Left hindlimb (tissue), 1 donor: ENCODE measurements at places on chromosomes 7 and 10.

DNA sequence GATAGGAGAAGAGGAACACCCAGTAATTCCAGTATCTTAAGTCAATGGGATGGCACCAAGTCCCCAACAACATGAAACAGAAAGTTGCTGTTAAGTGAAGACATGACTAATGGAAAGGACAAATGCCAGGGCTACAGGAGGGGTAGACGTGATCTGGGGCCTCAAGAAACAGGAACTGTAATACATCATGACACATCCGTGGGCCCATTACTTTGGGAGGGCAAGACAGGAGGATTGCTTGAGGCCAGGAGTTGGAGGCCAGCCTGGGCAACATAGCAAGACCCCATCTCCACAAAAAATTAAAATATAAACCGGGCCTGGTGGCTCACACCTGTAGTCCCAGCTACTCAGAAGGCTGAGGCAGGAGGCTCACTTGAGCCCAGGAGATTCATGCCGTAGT, 408.6 kb upstream of the PRKCQ start:
- DNase-seq = no peak

DNA sequence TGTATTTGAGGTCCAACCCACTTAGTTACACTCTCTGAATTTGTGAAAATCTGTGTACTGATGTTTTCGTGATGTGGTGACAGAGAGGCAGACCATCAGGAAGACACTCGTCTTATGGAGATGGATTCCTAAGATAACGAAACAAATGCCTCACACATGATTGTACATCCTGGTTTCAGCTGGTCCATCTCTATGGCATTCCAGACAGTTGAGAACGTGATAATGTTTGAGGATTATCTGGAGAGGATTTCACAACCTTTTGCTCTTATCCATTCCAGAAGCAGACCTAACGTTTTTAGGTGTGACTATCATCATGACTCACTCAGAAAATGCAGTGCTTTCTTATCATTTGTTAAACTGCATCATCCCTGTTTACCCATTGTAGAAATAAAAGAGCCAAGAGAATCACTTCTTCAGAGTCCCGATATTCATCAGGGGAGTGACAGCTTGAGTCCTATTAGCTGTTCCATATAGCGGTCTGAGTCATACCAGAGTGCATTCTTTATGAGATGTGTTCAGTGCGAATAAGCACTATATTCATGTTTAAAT, 74.5 kb downstream of the BMPER start:
- DNase-seq = no peak

DNA sequence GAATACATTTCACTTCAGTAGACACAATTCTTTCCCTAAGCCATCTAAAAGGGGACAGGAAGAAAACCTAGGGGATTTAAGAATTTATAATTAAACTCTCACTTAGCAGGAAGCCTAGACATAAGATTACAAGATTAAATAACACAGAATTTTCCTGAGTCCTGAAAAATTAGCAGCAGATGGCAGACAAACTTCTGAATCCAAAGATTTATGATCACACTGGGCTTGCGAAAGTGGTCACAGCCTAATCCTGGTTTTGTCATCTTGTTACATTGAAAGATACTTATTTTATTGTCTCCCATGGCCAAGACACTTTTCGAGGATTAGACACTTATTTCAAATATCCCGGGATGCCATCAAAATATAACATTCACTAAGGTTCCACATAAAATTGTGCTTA, 2.9 kb downstream of the ERLIN1 start:
- no peak for DNase-seq

- no peak for DNase-seq
Measured at GRCh38 chr10:111656066-111656465, 527.5 kb downstream of the GPAM start.

DNA sequence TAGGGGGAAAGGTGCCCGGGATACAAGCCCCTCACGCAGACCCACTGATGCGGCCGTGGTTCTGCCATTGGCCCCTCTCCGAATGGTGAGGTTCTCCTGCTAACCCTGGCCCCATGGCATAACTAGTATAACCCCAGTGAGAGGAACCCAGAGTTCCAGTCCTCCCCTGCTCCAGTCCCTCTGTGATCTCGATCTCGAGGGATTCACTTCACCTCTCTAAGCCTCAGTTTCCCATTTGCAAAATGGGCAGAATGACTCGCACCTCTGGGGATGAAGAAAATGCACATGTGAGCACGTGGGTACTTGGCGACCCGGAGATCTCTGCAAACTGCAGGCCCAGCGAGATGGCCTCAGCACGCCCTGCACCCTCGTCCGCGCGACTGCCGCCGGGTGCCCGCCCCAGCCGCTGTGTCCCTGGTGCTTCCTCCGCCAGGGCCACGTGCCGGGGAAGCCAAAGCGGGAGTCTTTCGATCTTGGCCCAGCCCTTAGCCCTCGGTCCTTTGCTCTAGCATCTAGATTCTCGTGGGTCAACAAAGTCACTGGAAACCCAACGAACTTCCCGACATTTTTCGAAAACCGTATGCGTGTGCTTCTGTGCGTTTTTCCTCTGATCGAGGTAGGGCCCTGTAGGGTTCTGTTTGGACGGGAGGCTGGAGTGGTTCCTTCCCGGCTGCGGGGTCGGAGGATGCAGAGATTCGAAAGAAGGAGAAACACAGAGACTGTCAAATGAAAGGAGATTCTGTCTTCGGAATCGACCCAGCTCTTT, 169.8 kb downstream of the UBE2H start:
- DNase-seq = no peak

- DNase-seq = peak; percentile 15
Measured at GRCh38 chr7:2582006-2582735, 23.4 kb downstream of the IQCE start.

GRCh38 chr7:92517631-92518030, 10.7 kb downstream of the PEX1 start:
- DNase-seq = no peak

GRCh38 chr7:36945612-36946400, 221.5 kb upstream of the AOAH start:
- DNase-seq = no peak

- no peak for DNase-seq
Measured at GRCh38 chr7:47782792-47783191, 165.5 kb downstream of the PKD1L1 start.

DNA sequence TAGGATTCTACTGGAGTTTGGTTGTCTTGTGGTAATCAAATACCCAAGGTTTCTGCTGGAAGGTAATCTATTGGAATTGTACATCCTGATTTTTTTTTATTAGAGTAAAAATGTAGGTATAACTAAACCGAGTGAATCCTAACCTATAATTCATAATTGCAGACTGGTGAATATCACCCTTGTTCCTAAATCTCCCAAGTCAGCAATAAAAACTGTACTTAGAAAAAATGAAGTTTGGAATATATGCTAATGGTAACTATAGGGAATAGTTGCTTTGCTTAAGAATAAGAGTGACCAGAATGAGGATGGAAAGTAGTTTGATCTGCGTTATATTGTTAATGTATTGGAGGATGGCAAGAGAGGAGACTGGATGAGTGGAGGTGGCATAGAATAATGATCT, 10.7 kb upstream of the FZD8 start:
- DNase-seq = no peak

DNA sequence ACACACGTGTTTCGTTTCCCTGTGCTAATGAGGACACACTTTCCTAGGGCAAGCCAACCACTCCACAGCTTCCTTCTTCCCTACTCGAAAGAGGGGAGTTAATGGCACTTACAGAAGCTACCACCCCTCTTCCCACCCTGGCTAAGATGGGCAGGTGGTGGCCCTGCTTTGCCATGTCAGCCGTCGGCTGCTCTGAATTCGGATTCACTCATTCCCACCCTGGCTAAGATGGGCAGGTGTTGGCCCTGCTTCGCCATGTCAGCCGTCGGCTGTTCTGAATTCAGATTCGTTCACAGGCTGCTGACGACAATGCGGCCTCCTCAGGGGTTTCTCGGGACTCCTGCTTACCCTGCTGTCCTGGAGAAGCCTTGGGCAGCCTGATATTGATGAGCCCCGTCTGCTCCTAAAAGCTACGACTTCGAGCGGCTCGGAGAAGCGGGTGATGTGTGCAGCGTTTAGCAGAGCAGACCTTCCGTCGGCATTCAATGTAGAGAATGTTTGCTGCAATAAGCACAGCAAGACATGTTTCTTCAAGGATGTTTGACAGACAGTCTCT, 56.2 kb upstream of the PPP2R2D start:
- DNase-seq = no peak

DNA sequence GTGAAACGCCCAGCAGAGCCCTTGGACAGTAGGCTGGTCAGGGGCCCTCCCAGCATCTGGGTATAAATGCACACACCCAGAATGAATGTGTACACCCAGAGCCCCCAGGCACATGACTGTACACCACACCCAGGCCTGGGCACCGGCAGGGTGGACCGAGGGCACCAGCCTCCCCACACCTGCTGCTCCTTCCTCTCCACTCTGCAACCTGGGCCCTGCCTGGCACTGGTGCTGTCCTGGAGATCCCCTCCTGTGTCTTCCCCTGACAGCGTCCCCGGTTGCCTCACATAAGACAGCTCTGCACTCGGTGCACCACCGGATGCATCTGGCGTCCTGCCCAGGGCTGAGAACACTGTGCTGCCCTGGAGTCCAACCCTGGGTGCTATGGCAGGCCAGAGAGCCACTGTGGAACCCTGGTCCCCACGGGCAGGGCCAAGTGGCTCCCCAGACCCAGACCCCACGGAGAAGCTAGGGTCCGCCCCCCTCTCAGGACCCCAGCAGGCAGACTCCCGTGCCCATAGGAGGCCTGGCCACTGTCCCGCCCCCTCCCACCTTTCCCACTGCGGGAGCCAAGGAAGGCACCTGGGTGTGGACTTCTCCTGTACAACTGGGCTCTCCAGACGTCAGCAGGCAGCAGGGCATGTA, 6.6 kb downstream of the RASGEF1A start:
- DNase-seq = peak; percentile 27

DNA sequence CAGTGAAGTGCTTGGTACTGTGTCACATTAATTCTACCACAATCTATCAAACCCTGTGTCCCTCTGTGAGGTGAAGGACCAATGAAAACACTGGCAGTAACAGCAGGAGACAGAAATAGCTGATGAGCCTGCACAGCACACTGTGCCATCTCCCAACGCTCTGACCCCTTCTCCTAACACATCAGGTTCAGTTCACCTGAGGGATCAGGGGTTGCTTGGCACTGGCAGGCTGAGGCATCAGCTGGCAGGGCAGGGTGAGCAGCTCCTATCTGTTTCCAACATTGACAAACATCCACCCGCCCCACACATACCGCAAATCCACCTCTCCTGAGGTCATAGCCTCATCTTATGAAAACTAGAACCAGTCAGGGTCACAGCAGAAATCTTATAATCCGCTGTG, 120.9 kb downstream of the ICA1 start:
- no peak for DNase-seq

- no peak for DNase-seq
Measured at GRCh38 chr10:100838986-100839385, 73.8 kb upstream of the SLF2 start.

- no peak for DNase-seq
Measured at GRCh38 chr10:91007655-91008054, 86.8 kb upstream of the ANKRD1 start.

DNA sequence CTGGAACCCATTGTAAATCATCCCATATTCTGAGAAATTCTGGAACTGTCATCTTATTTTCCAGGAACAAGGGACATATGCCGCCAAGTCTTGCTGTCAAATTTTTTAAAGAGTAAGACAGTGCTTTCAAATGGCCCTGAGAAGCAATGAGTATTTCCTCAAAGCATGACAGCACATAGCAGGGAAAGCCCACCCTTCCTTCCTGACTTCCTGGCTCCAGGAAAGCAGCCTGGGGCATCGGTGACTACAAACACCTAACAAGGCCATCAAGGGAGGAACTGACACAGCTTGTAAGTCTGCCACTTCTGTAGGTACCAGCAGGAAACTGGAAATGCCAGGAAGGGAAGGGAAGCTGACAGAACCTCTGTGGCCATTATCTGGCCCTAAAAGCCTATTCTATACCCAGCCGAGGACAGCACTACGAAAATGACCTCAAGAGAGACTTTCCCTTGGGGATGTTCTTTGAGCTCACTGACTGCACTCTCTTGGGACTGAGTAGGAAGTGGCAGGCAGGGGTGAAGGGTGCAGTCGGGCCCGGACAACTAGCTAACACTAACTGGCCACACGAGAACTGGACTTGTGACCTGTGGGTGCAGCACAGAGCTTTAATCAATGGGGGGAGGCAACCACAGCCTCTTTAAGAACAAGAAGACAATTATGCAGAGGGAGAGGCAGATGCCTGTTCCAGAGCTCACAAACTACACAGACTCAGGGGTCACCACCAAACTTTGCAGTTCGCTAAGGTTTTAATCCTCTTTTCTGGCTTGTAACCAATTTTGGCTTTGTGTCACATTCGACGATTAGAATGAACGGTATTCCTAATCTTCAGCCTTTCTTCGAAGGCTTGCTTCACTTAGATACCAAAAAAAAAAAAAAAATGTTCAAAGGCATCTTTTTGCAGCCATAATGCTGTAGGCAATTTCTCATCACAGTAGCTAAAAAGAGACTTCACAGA, 52.0 kb downstream of the GRB10 start:
- no peak for DNase-seq

- DNase-seq = no peak
Measured at GRCh38 chr7:110704225-110704624, 386.7 kb upstream of the LRRN3 start.

DNA sequence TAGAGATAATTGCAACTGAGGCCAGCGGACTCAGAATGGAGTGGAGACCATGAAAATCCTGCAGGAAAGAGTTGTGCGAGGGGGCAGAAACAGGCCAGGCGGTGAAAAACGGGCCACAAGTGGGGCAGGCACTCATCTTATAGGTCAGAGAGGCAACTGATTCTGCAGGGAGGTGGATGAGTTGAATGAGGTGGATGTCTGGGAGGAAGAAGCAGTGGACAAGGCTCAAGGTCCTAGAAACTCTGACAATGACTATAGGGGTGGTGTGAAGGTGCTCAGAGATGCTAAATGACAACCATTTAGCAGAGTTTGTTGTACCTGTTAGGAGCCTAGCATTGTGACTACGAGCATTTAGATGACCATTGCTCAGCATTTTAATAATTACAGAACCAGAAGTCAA, 33.6 kb downstream of the MBL2 start:
- DNase-seq = no peak

DNA sequence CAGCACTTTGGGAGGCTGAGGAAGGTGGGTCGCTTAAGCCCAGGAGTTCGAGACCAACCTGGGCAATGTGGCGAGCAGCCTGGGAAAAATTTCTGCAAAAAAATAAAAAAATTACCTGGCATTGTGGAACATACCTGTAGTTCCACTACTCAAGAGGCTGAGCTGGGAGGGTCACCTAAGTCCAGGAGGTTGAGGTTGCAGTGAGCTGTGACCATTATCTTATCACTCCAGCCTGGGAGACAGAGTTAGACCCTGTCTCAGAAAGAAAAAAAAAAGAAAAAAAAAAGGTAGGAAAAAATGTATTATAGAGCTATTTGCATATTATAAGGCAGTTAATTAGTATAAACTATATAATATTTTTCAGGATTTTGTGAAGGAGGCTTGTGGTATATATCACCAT, 11.0 kb upstream of the TSPAN13 start:
- no peak for DNase-seq

- no peak for DNase-seq
Measured at GRCh38 chr7:5564894-5565293, 141.3 kb upstream of the TNRC18 start.

DNA sequence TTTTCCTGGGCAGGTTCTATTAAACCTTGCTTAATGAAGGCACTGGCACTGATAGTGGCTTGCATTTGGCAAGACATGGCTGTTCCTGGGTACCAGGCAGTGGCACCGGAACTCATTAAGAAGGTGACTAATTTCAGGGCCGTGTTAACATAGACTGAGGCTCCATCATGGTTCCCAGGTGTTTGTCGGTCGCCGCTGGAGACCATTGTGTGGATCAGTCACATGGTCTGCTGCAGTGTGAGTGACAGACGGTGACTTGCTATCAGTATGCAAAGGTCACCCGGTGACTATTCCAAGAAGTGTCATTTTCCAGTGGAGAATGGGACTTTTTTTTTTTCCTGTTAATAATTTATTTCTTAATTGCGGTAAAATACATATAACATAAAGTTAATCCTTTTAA, 106.3 kb downstream of the INSYN2A start:
- no peak for DNase-seq
